WTC11 (cell line): ENCODE measurements at places on chromosomes 2 and 18. TPM values are rescaled to one million over a fixed set of nuclear protein-coding genes. Genes with fewer than 3 reads are reported as not detected.

GRCh38 chr2:164967781-164968228 lies 12.5 kb upstream of the SLC38A11 start:
- no peak for DNase-seq

GRCh38 chr2:179932786-179933185 lies 71.4 kb upstream of the ZNF385B start:
- no peak for DNase-seq

Gene MYO7B
- total RNA-seq: 0.02 TPM in 1 of 3 replicates, not detected in the others

Gene MRPL53
- 52.1 to 62.6 TPM (median 55.0 TPM) in 3 replicates for total RNA-seq
